ENCODE measurements at places on chromosomes 6 and 20.

DNA sequence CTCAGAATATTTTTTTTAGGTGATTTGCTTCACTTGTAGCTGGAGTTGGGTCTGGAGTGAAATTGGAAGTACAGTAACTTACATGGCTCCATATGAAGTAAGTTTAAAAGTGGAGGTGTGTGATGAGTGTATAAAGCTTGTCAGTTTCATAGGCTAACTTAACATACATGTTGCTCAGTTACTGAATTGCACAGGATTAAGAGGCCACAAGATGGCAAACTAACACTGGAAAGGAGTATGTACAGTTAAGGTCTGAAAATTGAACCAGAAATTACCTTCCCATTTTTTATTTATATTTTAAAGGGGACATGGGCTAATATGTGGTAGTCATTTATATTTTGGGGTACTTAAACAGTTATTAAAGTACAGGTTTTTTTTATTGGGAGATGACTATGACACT, 45.3 kb upstream of the SMIM8 start:
- no peak for DNase-seq

GRCh38 chr20:17327185-17328148, 100.6 kb downstream of the PCSK2 start:
- DNase-seq, result no peak

DNA sequence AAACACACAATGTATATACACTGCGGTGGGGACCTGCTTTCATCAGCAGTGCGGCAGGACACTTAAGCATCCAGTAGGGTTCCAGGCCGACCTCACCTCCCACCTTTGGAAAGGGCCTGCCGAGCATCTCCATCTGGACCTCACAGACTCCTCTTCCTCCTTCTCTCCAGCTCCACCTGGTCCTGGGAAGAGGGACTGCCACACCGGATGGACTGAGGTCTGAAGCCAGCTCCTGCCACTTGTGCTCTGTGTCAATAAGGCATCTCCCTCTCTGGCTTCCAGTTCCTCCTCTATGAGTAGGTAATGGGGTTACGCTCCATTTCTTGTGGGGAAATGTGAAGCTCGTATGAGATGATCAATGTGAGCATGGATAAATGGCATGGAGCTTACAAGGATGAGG, 19.1 kb upstream of the NNAT start:
- DNase-seq, result no peak

DNA sequence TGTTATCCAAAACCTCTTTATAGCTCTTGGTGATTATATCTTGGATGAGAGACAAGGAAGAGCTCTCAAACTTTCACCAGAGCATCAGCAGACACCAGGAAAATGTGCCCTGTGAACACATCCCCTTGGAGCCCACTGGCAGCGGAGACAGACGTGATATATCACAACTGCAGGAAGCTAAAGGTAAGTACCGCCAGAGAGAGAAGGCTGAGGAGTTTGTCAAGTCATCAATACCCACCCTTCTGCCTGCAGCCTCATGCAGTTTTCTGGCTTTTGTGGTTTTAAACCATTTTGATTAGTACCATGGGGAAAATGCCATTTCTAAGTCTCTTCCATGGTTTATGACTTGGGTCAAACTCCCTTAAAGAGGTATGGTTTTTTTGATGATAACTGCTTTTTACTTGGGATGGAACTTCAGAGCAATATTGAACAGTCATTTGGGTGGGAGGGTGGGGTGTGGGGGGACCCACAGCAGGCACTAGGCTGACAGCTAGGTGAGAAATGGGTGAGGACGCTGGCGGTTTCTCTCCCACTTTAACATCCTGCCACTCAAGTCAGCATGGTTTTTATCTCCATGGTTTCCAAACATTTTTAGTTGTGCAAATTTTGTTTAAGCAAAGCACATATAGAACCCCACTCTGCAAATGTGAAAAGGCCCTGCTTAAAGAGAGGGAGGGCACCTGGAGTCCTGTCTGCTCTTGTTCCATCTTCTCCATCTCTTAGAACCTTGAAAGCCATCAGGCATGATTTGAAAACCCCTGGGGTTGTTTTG, 108.4 kb downstream of the SCML4 start:
- peak; percentile 19 for DNase-seq

DNA sequence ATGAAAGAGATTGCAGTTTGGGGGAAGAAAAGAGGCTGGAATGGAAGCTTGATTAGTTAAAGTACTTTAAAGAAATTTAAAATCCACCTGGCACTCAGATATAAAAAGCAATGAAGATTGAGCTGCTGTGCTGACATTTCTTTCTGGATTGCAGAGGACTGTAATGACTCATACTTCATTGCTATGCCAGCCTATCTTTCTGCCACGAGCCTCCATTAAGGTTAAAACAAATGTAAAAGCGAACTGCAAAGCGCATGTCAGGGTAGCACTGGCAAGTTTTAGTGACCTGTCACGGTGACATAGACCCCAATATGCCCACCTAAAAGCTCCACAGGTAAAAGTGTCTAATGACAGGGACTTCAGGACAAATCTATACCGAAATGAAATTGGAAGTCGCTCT, 449.6 kb downstream of the C6orf118 start:
- no peak for DNase-seq

DNA sequence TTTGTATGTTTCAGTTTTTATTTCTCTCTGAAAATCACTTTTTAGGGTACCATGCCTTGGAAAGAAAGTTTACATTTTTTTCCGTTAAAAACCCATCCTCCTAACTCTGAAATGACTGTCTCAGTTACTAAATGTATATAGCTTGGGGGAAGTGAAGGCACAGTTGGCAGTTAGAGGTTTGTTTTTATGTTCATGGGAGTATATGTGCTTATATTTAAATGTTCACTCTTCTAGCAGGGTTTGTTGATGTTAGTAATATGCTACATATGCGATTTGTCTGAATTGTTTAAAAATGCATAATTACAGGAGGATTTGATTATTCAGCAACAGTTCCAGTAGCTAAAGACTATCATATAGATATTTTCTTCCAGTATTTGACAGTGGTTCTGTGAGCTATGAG, 31.1 kb downstream of the CDKAL1 start:
- no peak for DNase-seq

DNA sequence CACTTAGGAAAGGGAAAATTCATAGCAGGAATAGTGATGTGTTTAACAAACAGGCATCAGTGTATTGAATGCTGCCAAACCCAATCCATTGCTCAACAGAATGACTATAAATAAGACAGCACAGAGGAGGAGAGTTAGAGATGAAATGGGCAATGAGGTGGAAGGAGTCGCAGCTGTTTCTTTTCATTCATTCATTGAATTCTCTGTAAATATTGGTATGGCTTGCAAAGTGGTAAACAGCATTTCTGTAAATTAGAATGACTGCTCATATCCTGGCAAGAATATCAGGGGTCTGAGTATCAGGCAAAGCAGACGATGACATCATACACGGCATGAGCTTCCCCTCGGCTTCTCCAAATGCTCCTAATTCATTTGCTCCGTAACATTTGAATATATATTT, 703.6 kb upstream of the SLC35B3 start:
- no peak for DNase-seq

GRCh38 chr6:62236784-62237183, 49.2 kb downstream of the KHDRBS2 start:
- DNase-seq, result no peak

- no peak for DNase-seq
Observed at GRCh38 chr6:126038234-126038633, 51.9 kb downstream of the TRMT11 start.

DNA sequence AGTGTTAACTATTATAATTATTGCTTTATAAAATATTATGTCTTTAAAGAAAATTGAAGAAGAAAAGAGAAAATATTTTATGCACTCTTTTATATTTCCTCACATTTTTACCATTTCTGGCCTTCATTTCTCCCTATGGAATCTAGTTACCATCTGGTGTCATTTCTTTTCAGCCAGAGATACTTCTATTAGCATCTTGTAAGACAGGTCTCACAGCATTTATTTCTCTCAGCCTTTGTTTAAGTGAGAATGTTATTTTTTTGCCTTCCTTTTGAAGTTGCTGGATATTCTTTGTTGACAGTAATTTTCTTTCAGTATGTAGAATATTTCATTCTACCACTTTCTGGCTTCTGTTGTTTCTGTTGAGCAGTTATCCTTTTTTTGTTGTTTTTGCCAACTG, 652.1 kb upstream of the CITED2 start:
- no peak for DNase-seq

DNA sequence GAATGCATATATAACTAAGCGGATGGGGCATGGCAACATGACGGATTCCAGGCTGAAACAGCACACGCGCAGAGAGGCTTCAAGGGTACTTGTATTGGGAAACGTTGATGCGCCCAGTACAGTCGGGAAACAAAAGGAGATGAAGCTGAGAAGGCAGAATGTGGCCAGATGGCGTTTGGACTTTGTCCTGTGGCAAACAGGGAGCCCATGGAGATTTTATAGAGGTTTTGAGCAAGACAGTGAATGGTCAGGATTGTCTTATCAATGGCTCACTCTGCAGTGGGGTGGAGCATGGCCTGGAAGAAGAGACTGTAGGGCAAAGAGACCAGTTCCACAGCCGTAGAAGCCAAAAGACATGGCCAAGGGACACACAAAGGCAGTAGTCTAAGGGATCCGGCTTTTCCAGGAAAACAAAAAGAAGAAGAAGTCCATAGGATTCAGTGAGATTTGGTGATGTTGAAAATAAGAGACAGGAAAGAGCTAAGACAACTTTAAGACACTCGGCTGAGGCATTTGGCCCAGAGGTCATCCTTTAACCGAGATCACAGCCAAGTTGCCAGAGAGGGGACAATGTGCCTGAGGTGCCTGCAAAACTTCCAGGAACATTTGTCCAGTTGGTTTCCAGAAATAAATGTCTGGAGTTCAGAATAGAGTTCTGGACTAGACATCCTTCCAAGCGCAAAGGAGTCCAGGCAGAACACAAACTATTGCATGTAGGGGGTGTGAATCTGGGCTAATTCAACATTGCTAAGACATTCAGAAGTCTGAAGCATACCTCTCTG, 123.0 kb upstream of the RREB1 start:
- no peak for DNase-seq

DNA sequence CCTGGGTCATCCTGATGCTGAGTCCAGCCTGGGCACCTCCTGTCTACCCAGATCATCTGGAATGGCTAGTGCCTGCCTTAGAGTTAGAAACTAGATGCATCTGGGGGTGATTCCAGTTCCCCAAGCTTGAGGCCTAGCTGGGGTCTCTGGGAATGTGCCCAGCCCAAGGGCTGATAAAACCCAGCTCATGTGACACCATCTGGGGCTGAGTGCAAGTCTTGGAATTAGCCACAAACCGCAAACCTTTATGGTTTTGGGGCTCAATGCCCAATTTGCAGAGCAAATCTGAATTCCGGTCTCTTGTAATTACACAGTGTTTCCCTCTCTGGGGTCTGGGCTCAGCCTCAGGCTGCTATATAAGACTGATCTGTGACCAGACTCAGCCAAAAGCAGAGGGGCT, at the start of gene BPIFB4:
Gene BPIFB4, plus strand, starts transcription at position 385 of the 400 bp plus-strand sequence. CDS start 1,884 bp downstream, outside the sequence.
- DNase-seq, result no peak
